Kidney epithelial cell (primary cell): ENCODE measurements at places on chromosomes 7 and 10.

DNA sequence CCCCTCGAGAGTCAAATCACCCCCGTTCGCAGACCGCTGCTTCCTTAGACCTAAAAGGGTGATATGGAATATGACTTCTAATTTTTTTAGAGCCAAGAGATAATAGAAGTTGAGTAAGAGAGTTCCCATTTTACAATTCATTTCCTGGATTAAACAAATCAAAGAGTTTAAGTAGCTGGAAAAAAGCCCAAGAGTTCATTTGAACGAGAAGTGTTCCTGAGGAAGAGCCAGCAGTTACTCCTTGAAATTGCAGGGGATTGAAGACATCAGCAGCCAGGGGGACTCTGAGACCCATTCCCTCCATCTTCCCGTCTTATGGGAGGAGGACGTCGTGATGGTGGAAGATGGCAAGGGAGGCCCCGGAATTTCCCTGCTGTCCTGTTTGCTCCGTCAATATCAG is 277.0 kb downstream of the WDR11 start:
- DNase-seq, result no peak

- DNase-seq, result no peak
These were observed 35.3 kb upstream of the PCBD1 start for GRCh38 chr10:70923696-70924095.

- DNase-seq, result no peak
These were observed 10.1 kb downstream of the PFKFB3 start for GRCh38 chr10:6212806-6213205.

DNA sequence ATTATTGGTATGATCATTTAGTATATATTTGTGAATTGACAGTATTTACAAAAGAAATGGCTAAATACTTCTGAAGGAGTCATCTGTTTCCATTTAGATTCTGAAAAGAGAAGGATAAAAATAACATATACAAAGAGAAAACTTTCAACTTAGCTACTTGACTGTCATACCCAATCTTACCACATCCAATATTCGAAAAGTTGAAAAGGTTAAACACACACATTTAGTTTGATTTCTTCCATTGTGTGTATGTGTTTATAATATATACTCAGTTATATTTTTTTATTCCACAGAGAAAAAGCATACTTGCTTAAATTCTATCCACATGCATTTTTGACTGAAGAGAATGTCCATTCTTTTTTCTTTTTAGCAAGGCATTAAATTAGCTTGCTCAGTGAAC is 470.7 kb downstream of the TFEC start:
- no peak for DNase-seq

GRCh38 chr7:47490501-47491265 is 91.2 kb downstream of the TNS3 start:
- DNase-seq, result no peak
